ENCODE measurements at places on chromosomes 4 and X.
A peak's percentile ranks its signal among the peaks of the same experiment; 100 is the strongest.

GRCh38 chrX:11446336-11446735 lies 153.1 kb downstream of the AMELX start:
- DNase-seq = peak; percentile 71

GRCh38 chrX:48989483-48989882 lies 12.6 kb downstream of the GRIPAP1 start:
- DNase-seq = no peak

GRCh38 chrX:68758671-68759070 lies 70.2 kb upstream of the EFNB1 start:
- no peak for DNase-seq

DNA sequence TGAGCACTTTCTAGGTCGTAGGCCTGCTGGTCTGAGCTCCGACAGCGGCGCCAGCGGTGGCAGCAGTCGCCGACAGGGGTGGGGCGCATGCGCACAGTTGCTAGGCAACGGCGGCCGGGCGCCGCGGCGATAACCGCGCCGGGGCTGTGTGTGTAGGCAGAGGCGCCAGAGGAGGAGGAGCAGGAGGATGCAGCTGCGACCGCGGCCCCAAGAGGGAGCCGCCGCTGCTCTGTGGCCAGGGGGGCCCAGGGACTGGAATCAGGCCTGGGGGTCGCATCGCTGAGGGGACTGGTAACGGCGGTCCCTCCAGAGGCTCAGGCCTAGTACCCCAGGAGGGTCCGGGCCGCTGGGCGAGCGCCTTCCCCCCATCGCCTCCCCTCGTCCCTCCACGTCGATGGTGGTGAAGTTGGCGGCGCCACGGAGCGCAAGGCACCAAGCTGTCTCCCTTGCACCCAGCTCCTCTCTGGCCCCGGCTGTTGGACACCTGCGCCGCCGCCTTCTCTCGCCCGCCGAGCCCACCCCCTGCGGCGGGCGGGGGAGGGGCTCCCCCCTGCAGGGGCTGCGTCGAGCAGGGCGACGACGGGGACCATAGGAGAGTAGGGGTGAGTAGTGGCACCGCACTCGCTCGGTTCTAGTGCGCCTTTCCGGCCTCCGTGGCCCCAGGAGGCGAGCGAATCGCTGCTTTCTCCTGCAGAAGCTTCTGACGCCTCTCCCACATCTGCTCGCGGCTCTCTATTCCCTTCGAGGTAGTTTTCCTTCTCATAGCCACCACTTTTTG lies 58.6 kb upstream of the ZC4H2 start:
- peak; percentile 71 for DNase-seq

DNA sequence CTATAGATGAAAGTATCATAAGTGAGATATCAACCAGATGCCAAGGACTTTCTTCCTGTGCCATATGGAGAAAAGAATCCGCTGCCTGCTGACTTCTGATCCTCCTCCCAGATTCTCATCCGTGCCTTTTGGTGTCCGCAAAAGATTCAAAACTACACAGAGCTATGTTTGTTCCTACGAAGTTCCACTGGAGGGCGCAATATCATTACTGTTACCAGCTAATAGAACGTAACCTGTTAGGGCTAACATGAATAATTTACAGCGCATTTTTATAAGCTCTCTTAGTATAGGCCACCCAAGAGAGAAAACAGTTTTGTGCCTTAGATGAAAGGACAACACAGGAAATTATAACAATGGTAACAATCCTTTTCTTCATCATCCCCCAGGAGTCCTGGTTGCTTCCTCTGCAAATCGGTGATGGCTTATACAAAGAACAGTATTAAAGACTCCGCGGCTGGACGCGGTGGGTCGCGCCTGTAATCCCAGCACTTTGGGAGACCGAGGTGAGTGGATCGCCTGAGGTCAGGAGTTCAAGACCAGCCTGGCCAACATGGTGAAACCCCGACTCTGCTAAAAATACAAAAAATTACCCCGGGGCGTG lies 22.8 kb upstream of the CENPVL3 start:
- DNase-seq = peak; percentile 59

DNA sequence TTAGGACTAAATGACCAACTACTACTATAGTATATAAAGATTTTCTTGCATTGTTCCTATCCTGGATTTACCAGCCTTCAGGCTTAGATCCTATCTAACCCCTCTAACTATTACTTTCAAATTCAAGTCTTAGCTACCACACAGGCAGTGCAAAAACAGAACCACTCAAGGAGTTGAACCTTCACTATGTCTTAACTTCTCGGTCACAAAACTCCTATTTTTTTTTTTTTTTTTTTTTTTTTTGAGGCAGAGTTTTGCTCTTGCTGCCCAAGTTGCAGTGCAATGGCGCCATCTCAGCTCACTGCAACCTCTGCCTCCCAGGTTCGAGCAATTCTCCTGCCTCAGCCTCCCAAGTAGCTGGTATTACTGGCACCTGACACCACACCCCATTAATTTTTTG lies 6.3 kb upstream of the FAM200B start:
- DNase-seq = no peak

DNA sequence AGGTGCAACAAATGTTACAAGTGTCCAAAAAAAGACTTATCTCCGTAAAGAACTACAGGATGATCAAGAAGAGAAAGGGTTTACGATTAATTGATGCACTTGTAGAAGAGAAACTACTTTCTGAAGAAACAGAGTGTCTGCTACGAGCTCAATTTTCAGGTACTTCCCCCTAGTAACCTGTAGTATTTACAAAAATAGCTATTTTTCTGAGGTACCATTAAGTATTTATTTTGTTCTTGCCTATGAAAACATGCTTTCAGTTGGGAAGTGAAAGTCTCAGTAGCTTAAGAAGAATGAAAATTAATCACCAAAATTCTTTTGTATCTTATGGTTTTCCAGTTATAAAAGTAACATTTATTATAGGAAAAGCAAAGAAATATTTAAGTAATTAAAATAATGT lies 5.9 kb downstream of the THAP9 start:
- no peak for DNase-seq

DNA sequence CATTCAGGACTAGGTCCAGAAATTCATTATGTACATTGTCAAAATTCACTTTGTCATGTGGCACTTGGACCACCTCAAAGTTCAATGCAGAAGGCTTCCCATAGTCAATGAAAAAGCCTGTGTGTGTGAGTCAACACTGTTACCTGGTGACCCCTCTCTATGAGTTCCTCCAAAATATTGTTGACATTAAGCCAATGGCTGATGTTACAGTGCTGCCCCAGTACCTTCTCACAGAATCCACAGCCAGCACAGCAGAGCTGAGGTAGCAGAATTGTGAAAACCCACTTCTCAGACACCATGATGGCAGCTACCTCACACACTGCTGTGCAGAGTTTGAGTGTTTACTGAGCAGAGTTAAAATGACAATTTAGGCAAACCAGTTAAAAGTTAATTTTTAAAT lies 22.4 kb upstream of the UGT2B4 start:
- no peak for DNase-seq

DNA sequence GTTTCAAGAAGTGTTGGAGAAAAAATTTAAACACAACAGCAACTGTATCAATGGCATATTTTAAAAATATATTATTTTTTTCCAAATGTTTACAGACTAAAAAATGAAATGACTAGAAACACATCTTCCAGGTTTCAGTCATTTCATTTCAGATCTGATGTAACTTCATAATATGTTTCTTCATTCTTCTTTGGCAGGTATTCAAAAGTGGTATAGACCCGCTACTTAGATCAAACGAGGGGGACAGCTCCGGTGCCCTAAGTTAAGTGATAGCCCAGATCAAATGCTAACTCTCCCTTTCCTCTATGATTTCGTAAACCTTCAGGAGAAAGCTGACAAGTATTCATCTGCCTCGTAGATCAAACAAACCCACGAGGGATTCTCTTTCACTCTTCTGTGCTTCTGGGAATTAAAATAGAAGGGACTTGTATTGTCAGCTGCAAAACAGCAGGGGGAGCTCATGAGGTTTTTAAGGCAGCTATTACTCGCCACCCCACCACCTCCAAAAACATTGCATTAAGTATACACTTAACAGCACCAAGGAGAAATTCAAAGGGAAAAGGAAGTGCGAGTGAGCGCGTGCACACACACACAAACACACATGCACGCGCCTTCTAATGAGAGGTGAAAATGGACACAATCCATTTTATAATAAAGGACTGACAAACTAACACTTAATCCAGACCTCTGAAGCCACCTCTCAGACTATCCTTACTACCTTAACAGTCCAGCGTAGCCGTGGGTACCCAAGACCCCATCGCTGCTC lies 21.4 kb downstream of the HELT start:
- peak; percentile 66 for DNase-seq

GRCh38 chr4:147362938-147363337 lies 118.0 kb upstream of the EDNRA start:
- peak; percentile 83 for DNase-seq

DNA sequence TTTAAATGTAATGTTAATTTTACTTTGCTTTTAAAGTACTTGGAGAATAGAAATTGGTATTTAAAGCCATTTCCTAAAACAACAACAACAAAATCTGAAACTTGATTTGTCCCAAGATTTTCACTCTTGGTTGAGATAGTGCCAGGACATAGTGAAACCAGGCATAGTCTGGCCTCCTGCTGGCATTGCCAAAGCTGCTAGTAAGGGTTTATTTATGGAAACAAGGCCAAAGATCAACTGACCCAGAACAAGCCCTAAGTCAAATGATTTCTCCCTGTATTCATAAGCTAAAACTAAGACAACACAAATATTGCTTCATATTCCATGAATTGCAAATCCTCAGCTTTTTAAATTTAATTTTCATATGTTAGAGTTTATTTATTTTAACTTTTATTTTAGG lies 227.5 kb upstream of the FGF13 start:
- no peak for DNase-seq

DNA sequence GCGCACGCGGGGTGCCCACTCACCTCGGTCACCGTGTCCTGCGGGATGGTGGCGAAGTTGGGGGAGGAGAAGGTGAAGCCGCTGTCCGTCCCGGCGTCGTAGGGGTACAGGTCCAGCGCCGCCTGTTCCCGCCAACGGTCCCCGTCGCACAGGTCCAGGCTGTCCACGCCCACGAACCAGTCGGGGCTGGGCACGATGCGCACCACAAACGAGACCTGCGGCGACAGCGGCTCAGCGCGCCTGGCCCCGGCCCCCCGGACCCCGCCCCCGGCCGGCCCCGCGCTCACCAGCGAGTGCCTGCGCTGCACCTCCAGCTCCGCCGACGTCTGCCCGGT lies 1.4 kb downstream of the SPON2 start:
- DNase-seq = no peak

DNA sequence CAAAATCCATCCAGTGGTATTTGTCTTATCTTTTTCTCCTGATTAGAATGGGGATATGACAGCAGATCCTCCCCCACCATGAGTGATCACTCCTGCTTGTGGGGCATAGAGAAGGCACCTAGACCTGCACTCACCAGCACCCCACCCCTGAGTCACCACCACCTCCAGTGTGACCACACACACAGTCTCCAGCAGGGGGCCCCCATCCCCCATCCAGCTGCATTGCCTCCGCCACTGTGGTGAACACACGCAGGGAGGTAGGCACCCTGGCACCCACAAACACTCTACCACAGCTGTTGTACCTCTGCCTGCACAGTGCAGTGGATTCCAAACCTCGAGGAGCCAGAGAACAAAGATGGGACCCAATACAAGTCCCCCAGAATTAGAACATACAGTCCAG lies 9.0 kb upstream of the MAGEA8 start:
- DNase-seq = peak; percentile 0

DNA sequence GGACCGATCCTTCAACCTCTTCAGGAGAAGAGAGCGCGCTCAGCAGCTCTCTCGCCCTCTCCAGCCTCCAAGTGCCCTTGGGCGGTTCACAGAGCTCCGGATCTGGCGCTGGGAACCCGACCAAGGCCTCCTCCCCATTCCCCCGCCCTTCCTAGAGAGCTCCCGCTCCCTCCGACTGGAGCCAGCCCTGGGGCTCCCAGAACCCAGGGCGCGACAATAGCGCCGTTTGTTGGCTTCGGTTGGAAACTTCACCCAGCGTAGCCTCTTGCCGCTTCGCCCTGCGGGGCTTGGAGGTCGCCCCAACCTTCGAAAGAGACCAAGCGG lies 3.1 kb upstream of the SOX3 start:
- DNase-seq = no peak

- peak; percentile 12 for DNase-seq
Observed at GRCh38 chrX:119399772-119400101, 601 bp downstream of the SLC25A43 start.

- DNase-seq = no peak
Observed at GRCh38 chrX:103608306-103608963, 672 bp downstream of the TCEAL3 start.

GRCh38 chr4:17939054-17939453 lies 82.5 kb downstream of the LCORL start:
- no peak for DNase-seq

DNA sequence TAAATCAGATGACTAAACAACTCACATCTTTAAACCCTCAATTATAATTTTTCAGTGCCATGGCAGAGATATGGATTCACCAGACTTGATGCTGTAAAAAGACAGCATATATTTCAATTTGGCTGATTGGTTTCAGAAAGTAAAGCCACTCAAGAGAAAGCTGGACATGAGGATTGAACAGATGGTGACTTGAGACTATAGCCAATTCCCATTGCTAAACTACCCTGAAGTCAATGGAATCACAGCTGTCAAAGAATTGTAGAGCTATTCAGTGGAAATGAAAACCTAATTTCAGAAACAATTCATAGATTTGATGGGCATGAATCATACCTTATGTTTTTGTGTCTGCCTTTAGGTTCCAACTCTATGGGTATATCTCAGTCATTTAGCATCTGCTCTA lies 510.6 kb upstream of the BOD1L1 start:
- DNase-seq = no peak

DNA sequence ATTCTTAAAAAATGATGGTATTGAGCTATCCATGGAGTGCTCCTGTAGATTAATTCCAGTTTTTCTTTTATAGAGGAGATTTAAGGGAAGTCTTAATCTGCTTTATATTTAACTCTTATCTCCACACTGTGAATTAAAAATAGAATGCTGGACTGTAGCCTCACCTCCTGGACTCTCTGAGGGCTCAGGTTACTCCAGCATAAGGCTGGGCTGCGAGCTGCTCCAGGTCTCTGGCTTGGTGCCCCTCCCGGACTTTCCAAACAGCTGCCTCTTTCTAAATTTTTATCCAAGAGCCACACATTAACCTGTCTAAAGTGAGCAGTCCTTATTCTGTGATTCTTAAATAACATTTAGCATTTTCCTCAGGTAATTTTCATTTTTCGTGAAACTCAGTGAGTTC lies 218.7 kb upstream of the JADE1 start:
- DNase-seq = no peak

DNA sequence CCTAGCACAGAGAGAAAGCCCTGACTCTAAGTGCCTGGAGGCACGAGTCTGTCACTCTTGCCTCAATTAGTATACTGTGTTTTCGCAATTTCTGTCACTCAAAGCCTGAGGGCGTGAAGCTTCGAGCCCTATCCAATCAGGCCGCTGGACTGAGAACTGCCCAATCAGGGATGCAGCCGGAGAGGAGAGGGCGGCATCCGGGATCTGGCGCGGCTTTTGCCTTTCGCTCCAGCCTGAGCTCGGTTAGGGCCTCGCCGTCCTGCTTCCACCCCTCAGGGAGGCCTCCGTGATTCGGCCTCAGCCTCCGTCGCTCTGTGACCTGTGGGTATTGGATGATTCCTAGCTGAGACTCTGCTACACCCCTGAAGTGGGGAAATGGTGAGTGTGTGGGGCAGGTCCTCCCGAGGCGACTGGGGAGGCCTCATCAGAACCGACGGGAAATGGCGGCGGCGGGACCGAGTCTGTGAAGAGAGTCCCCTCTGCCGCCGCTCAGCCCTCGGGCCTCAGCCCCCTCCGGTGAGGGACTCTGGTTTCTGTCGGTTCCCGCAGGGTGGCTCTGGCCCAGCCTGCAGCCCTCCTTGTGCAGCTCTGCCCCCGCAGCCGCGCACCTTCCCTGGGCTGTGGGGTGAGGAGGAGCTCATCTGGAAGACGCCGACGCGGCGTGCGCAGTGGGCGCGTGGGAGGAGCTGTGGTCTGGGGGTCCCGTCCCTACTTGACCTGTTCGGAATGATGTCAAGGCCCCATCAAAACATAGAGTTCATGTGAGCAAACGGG lies 48.5 kb downstream of the ZNF141 start:
- no peak for DNase-seq
